Hematopoietic multipotent progenitor cell (in vitro differentiated cells): ENCODE measurements at places on chromosomes 16 and 17. TPM values are rescaled to one million over a fixed set of nuclear protein-coding genes. Genes with fewer than 3 reads are reported as not detected.

GRCh38 chr17:57898487-57899311, 48.9 kb upstream of the MRPS23 start:
- DNase-seq: no peak

DNA sequence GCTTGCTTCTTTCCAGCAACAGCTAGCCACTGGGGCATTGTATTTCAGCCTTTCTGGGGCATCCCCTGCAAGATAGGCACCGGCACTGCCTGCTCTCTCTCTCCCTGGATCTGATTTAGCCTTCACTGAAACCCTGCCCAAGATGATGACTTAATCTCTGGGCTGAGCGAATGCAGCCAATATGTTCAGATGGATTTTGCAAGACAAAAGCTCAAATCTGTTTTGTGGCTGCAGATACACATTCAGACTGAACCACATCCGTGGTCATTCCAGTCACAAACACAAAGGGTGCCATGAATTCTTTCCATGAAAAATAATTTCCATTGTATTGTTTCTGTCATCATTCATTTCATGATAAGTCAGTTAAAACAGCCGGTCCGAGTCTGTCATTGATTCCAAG, 24.2 kb downstream of the SOST start:
- DNase-seq: no peak

DNA sequence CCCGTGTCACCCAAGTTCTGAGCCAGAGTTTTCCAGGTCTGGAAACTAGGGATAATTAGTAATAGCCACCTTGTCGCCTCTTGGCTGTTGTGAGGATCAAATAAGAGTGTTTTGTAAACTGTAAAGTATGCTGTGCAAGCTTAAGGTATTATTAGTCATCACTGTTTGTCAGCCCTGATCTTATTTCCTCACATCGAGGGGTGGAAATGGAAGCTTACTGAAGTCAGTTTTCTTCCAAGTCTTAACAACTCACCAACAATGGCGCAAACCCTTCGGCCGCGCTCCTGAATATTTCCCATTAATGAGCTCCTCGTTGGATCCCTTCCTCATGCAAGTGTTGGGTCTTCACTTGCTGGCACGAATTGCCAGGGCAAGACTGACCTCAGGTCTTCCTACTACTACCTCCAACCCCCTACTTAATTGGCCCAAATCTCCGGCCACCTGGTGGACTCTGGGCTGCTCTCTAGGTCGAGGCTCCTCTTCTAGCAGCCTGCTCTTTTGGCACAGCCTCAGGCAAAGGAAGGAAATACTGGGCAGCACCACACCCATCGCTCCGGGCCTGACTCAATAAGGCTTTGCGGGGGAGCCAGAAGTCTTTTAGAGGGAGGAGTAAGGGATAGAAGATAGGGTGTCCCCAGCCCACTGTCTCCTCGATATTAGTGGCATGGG, 885 bp upstream of the SLC35B1 start:
- no peak for DNase-seq

- no peak for DNase-seq
Observed at GRCh38 chr17:67458203-67458602, 81.1 kb downstream of the PITPNC1 start.

Gene MMP2
- total RNA-seq: 45.8 TPM

DNA sequence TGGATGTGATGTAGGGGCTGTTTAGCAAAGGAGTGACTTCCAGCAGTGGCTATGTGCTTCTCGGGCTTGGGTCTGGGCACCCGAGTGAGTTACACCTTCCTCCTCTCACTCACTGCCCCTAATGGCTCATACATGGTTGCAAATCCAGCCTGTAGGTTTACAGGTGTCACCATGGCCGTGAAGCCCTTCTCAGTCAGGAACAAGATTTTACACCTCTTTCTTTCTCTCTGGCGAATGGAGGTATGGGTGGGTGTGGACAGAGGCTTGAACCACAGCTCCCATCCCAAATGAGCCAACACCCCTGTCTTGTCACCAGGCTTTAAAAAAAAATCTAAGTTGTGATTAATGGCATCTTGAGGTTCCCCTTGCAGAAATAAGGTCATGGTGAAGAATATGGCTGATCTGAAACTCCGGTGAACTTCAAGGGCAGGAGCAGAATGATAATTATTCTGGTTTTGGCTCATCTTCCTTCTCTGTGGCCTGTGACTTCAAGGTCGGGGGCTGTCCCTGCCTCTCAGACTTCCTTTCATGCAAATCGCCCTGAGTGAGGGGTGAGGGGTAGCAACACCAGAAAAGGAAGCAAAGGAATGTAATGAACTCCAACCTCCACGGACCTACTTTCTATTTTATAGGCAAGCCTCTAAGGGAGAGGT, 331.2 kb downstream of the MAF start:
- DNase-seq: no peak

DNA sequence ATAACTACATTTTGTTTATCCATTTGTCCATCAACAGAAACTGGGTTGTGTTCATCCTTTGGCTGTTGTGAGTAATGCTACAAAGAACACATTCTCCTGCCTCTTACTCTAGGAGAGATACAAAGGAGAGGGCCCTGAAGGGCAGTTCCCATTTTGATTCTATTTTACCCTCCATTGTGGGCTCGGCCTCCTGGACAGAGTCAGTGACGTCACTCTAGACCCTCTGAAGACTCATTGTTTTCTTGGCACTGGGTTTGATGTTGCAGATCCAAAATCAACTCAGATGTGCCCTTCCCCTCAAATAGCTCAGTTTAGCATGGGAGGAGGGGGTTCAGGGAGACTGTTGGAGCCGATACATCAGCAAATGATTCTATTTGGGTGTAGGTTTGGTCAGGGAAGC, 280.9 kb downstream of the UTP18 start:
- DNase-seq: no peak

Gene CCDC40
- total RNA-seq: 2.4 TPM

Gene PPL
- 0.81 TPM for total RNA-seq

Gene CD7
- total RNA-seq: 1.9 TPM

- DNase-seq: no peak
Observed at GRCh38 chr16:83802554-83803205, 5.1 kb upstream of the HSBP1 start.

DNA sequence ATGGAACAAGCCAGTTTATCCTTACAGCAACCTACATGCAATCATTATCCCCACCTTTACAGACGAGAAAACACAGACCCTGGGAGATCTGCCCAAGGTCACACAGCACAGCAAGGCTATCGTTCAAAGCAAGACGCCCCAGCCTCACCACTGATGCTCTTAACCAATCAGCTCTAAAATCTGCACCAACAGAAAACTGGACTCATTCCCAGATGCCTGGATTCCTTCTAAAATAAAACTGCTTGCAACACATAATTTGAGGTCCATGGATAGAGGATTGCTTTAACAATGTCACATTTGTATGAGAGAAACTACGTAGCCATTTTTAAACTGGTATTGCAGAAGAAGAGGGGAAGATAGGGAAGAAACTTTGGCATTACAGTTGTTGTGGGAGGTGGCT, 6.8 kb downstream of the COTL1 start:
- no peak for DNase-seq

- peak; percentile 62 for DNase-seq
Observed at GRCh38 chr16:53091466-53092211, 36.8 kb downstream of the CHD9 start.

DNA sequence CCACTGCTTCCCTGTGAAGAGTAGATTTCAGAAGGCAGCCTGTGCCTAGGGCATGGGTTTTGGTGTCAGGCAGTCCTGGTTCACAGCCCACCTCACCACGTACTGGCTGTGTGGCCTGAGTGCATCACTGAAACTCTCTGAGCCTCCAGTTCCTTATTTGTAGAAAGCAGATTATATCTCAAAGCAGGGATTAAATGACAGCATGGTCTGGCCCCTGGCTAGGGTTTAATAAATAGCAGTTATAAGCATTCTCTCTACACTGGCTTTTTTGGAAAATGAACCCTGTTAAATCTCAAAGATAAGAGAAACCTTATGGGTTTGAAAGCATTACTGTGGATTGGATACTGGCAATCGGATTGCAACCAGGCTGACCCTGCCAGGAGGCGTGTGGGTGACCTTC, 2.9 kb upstream of the MT1M start:
- DNase-seq: no peak

Gene PRR14
- total RNA-seq: 42.3 TPM

- no peak for DNase-seq
Observed at GRCh38 chr17:45087504-45087975, 26.4 kb downstream of the NMT1 start.

DNA sequence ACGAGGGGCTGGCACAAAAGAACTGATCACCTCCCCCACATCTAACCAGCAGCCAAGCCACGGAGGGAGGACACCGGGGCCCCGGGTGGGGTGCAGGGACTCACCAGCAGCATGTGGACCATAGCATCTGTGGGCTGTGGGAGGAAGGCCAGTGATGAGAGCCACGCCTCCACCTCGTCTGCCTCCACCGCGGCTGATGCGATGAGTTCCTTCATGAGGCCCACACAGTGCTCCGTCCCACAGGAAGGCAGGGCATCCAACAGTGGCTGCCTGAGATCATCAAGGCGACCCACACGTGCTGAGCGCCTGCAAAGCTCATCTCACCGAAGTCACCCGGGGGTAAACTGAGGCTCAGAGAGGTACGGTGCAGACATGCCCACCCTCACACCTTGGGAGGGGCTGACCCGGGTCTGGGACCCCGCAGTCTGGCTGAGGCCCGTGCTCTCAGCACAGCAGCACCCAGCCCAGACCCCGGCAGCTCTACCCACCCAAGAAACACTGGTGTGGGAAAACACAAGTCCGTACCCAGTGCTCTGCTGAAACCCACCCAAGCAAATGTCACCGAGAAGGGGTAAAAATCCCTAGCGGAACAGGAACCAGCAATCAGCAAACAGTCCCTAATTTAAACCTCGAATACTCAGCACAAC, 85.9 kb downstream of the LITAF start:
- peak; percentile 26 for DNase-seq

Gene ANKRD40CL
- 0.27 TPM for total RNA-seq

Gene KRT14
- not detected for total RNA-seq

DNA sequence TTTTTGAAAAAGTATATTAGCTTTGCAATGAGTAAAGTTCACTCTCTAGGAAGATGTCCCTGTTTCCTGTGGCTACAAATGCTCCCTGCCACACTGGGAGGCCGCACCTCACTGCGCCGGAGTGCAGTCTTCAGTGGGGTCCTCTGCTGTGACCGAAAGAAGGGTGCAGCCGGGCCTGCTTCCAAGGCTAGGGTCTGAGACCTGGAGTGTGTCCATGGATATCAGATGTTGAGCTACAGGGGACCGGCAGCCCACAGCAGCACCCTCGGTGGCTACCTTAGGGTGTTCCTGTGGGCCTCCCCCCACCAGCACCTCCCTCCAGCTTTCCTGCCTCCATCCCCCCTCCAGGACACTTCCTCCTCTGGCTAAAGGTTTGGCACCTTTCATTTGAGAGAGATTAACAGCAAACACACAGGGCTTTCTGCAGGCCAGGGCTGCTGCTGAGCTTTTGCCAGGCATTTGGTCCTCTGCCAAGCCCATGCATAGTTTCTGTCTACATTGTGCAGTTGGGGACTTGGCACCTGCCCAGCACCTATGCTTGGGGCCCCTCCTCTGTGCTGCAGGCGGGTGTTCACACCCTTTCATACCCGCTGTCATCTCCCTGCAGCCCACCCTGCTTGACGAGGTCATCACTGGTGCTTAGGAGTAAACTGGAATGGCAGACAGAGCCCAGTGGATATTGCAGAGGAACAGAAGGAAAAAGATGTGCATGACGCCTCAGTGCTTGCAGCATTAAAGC, 33.8 kb upstream of the CRISPLD2 start:
- DNase-seq: peak; percentile 49
